ACHN (cell line): ENCODE measurements at places on chromosomes 1 and 21.
A peak's percentile ranks its signal among the peaks of the same experiment; 100 is the strongest.

- no peak for DNase-seq
Observed at GRCh38 chr1:156998840-156999500, 46.6 kb downstream of the ARHGEF11 start.

DNA sequence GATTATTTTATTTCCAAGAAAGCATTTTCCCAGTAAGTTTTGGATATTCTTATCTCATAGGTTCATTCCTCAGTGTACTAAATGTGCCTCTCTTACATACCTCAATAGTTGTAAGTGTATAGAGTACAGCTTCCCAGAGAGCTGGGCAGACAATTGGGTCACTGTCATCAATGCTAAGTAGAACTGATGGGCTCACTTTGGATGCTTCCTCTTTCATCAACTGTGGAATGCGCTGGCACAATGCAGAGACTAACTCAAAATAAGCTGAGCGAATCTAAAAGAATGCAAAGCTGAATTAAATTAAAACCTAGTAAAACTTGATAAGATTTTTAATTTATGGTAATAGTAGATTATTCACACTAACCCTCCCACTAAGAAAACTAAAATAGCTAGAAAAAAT, 21.5 kb downstream of the LTN1 start:
- no peak for DNase-seq

GRCh38 chr1:11466416-11466815, 12.5 kb upstream of the DISP3 start:
- DNase-seq: no peak

DNA sequence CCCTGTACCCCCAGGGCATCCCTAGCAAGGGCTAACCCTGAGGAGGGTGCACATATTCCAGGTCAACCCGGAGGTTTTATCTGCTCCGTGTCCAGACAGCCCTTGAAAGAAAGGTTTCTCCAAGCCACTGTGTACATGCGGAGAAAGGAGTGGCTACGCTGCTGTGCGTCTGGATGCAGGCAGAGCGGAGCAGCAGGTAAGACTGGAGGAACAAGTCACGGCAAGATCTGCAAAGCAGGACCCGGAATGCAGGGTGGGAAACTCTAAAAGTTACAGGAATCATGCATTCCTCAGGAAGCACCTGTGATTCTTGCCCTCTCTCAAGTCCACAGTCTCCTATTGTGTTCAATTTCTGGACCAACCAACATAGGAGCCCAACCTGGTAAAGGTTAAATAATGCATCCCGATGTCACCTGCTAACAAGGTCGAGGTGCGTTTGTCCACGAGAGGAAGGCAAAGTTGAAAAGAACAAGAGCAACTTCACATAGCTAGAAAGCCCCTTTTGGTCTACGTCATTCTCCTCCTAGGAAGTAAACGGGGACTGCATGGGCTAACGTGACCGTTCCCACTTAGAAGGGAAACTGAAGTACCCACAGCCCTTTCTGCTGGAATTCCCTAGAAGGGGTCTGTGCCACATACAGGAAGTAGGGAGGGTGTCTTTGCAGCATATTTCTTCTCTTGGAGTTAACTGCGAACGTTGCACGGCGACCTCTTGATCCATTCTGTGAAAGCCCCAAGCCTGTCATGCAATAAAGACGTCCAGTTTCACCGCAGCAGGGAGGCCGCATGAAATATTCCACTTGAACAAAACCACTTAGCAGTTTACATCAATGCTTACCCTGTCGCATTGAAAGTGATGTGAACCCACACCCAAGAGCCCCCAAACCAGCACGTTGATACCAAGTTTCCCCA, 5.8 kb downstream of the TIAM1 start:
- no peak for DNase-seq

- DNase-seq: no peak
Observed at GRCh38 chr1:52627028-52627427, 5.9 kb upstream of the SHISAL2A start.

DNA sequence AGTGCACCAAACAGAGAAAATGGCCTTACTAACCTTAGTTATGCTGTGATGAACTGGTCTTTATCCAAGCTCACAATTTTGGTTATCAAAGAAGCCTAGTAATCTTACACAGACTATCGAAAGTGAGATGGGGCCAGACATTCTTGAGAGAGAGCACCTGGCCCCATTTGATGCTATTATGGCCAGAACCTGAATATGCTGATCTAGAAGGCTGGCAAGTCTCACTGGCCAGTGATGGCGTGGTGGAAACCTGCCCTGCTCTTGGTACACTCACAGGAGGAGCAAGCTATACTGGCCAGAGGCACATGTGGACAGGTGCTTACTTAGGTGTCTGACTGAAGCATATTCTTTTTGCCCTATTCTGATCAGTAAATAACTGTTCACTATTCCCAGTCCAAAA, 357.8 kb upstream of the ZRANB2 start:
- DNase-seq: no peak

GRCh38 chr1:216926720-216927510, 203.7 kb upstream of the ESRRG start:
- DNase-seq: no peak

DNA sequence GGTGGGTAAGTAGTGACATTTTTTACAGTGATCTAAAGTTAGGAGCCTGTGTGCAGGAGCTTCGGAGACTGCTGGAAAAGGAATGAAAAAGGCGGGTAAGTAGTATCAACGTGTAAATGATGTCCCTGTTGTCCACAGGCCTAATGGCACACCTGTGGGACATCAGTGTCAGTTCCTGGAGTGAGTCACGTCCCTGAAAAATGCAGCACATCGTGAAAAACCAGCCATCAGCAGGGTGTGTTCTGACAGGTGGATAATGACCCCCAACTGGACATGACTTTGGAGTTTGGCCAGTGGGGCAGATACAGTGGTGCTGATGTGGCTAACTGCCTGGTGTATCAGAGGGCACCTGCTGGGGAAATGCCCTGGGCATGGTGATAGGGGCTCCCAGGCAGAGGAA, 12.0 kb upstream of the PRDM15 start:
- no peak for DNase-seq

- DNase-seq: no peak
Observed at GRCh38 chr1:65167586-65168242, 19.7 kb downstream of the AK4 start.

GRCh38 chr1:190377294-190377693, 100.4 kb downstream of the BRINP3 start:
- DNase-seq: no peak

GRCh38 chr1:41840592-41841246, 78.0 kb downstream of the HIVEP3 start:
- no peak for DNase-seq

- DNase-seq: peak; percentile 75
Observed at GRCh38 chr1:27044613-27045151, 32.0 kb upstream of the TENT5B start.

- no peak for DNase-seq
Observed at GRCh38 chr1:186618401-186619170, 61.6 kb downstream of the PTGS2 start.

- DNase-seq: no peak
Observed at GRCh38 chr1:207713529-207713928, 38.3 kb upstream of the CD46 start.

DNA sequence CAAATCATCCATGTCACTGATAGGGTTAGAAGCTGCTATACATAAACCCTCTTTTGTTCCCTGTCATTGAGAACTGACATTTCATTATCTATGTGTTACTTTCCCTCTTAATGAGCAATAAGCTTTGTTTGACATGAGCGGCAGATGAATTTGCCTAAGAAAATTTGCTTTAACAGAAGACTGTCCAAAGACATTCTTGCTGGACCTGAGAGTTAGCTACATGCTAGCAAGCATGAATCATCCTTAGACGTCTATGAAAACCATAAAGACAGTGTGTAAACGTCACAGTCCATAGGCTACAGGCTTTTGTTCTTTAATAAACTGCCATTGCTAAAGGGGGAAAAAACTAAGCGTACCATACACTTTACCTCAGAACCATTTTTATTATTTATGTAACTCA, 73.1 kb downstream of the TNFSF4 start:
- no peak for DNase-seq

- no peak for DNase-seq
Observed at GRCh38 chr1:15742339-15742801, at the start of gene TMEM82. Gene TMEM82 (plus strand): TSS chr1:15742499. CDS start chr1:15742560, 61 bp downstream.

DNA sequence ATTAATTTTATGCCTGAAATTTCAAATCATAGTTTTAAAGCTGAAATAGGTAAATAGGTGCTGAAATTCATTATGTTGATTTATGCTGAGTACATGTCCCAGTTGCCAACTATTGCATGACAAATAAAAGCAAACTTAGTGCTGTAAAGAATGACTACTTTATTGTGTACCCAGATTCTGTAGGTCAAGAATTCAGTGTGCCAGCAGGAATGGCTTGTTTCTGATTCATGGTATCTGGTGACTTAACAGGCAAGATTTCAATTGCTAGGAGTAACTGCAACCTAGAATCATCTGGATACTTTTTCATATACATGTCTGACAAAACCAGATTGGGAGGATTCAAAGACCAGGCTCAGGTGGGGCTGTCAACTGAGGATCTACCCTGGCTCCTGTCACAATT, 678.4 kb upstream of the ADAMTS5 start:
- DNase-seq: no peak

GRCh38 chr1:7727809-7728471, 43.2 kb upstream of the VAMP3 start:
- no peak for DNase-seq

- DNase-seq: peak; percentile 17
Observed at GRCh38 chr21:41611966-41612606, 104.1 kb upstream of the TMPRSS2 start.

- DNase-seq: no peak
Observed at GRCh38 chr1:59045137-59045536, 251.8 kb upstream of the FGGY start.

DNA sequence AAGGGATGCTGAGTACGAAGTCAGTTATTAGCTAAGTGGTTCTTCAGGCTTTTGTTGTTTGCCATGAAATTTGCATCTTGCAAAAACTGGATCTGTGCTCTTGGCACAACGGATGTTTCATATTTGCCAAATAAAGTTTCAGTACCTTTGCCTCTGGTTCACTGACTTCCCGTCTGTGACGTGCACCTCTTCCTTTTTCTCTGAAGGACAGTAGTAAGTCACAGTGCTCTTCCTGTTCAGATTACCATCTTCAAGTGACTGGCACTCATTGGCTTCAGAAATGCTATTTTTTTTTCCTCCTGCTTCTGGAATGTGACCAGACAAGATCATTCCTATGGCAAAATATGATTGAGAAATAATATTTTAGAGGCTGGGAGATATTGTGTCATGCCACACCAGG, 75.9 kb upstream of the GREM2 start:
- no peak for DNase-seq

DNA sequence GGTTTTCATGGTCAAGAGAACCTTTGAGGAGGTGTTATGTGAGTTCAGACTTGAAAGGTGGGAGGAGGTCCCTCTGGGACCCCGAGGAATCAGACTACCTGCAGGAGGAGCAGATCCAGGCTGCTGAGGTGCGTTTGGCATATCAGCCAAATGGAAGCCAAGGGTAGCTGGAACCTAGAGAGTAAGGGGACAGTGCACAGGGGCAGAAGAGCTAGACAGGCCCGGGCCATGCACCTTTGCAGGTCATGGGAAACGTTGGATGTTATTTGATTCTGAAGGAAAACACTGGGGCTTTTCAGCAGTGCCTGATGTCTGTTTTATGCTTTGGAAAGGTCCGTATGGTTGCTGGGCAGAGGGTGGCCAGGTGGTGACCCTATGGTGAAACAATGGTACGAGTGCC, 169.2 kb downstream of the PGBD5 start:
- no peak for DNase-seq

GRCh38 chr1:230186003-230186863, 119.2 kb downstream of the GALNT2 start:
- peak; percentile 66 for DNase-seq

- peak; percentile 25 for DNase-seq
Observed at GRCh38 chr21:31873696-31874599, 1.1 kb downstream of the HUNK start.

DNA sequence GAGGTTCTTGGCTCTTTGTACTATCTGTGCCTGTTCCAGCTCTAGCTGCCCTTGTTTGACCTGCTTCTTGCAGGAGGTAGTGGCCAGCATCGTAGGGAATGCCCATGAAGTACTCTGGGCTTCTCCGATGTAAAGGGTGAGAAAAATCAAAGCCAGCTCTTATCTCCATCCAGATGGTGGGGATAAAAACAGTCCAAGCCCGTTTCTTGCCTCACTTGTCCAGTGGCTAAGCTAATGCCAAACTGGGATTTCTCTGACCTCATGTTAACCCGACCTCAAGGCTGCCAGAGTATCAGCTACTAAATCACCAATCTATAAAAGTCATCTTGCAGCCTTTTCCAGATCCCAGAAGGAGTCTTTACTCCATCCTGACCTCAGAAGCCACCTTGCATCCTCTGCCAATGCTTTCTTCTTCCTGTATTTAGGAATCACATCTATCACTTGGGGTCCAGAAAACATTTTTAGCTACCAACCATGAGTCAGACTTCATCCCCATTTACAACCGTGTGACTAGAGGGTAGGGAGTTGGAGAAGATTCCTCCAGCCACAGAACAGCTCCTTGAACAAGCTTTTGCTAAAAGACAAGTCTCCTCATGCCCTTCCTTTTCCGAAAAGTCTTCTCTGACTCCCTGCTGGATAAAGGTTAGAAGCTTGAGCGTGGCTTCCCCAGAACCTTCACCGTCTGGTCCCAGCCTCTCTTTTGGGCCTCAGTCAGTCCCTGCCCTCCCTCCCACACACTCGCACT, 35.9 kb downstream of the KCNC4 start:
- no peak for DNase-seq

GRCh38 chr1:173925306-173926242, 8.4 kb upstream of the SERPINC1 start:
- DNase-seq: no peak

- no peak for DNase-seq
Observed at GRCh38 chr1:58850636-58851035, 66.8 kb upstream of the JUN start.

DNA sequence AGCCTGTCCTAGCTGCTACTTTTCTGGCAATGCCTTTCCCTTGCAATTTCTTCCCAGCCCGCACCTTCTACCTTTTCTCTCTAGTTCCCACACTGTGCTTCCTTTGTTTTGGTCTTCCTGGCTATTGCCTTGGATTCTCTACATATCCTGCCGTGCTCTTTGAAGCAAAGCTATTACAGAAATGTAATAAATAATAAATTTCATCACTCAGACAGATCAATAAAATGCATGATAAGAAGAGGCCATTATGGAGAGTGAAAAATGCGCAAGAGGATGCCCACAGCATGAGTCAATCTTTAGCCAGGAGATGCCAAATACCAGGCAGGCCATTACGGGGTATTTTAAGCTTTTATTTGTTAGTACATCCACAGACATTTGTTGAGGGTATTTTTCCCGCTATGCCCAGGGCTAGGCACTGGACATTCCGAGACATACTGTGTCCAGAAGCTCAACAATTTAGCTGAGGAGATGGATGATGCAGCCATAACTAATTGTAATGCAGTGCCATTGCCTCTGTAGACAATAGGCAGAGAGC, 163.6 kb downstream of the ST6GALNAC3 start:
- peak; percentile 4 for DNase-seq
